CD4-positive, alpha-beta T cell (primary cell): ENCODE measurements at places on chromosomes 5 and 9. TPM values are rescaled to one million over a fixed set of nuclear protein-coding genes. Genes with fewer than 3 reads are reported as not detected.

The RNF180 gene
- not detected for total RNA-seq

GRCh38 chr5:15236911-15237508, 263.0 kb upstream of the FBXL7 start:
- DNase-seq: no peak

GRCh38 chr5:81161012-81161601, 72.0 kb upstream of the CKMT2 start:
- no peak for DNase-seq

- no peak for DNase-seq
Measured at GRCh38 chr5:54719384-54720283, 202.1 kb downstream of the SNX18 start.

The TEX48 gene
- not detected for total RNA-seq

DNA sequence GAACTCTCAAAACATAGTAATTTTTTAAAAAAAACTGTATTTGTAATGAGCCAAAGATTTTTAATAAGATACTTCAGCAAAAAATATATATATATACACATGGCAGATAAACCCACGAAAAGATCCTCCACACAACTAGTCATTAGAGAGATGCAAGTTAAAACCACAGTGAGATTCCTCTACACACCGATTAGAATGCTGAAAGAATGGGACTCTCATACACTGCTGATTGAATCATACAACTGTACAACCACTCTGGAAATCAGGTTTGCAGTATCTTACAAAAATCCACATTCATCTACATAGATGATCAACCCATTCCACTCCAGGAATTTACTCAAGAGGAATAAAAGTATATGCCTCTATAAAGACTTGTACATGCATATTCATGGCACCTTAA, 43.7 kb downstream of the RASEF start:
- DNase-seq: no peak

DNA sequence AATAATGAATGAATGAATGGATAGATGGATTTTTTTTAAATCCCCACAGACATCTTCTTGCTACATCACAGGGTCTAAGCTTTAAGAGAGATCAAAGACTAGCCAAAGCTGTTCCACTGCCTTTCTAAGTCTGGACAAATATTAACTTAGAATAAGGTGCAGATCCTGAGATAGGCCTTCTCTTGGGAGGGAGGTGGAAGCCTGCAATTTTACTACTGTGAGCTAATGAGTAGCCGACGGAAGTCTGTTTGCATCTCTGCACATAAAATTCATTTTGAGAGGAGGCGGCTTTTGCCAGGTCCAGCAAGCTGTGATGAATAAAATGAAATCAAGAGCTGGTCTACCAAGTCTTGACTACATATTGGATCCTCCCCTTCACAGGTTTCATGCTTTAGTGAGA, 484.9 kb downstream of the TMEM38B start:
- no peak for DNase-seq

DNA sequence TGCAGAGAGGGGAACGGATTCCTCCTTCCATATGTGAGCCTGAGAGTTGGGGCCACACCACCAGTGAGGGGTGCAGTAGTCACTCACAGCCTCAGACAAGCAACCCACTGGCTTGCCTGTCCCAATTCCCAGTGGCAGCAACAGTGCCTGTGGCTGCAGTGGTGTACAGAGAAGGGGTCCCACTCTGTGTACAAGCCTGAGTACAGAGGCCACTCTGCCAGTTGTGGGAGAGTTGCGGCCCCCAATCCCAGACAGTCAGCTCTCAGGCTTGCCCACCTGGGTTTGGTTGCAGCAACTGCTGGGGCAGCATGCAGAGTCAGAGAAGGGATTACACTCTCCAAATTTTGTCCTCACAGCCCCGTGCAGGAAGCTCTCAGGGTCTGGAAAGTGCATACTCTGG, 133.2 kb upstream of the RFX3 start:
- DNase-seq: no peak

The STK10 gene
- total RNA-seq: 211 TPM

- DNase-seq: no peak
Measured at GRCh38 chr9:125103021-125103420, 40.3 kb downstream of the SCAI start.

The NRG2 gene
- total RNA-seq: 0.17 TPM

DNA sequence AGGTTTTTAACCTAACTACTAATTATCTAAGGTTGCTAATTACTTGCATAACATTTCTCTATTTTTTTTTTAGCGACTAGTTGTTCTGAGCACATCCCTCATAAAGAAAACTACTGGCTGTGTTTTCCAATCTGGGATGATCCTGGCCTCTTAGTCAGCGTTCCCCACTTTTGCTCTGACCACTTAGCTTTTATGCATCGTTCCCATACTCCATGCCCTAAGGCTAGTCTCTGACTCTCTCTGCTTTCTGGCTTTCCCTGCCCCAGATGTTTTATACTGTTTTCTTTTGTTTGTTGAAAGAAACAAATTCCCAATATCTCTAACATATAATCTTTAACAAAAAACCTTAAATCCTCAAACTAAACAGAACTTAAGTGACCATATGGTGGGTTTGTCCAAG, 217.9 kb downstream of the SPATA31D1 start:
- DNase-seq: no peak

DNA sequence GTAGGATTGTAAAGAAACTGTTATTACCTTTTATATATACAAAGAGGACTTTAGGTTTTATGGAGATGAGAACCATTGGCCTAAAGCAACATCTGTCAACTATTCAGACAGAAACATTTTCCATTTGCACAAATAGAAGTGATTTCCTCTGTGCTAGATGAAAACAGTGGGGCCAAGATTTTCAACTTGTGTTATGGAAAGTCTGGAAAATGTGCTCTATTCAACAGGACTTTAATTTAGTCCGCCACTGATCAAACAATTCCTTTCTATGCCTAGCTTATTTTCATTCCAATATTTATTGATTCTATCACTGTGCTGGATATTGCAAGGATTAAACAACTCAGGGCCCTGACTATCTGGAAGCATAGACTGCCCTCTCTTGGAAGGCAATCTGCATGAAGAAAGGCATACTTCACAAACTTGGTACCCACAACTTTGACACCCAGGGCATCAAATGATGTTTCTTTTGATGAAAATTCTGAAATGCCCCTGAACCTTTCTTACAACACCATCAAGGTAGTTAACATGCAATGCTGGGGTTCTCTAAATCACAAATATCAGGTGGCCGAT, 126.6 kb upstream of the HMHB1 start:
- no peak for DNase-seq

DNA sequence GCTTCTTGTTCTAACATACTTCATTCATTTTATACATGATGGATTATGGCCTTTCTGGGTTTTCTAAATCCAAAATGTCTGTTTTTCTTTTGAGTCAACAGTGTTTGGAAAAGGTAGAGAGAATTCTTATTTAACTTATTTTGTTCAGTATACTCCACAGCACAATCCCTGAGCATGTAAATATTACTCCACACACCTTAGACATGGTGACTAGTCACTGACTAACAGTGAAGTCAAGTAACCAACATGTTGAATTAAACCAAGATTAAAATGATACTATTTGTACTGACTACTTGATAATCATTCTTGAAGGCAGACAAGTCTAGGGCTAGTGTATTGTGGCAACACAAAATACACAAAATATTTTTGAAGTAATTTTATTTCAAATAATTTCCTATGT, 55.0 kb downstream of the HAPLN1 start:
- no peak for DNase-seq

DNA sequence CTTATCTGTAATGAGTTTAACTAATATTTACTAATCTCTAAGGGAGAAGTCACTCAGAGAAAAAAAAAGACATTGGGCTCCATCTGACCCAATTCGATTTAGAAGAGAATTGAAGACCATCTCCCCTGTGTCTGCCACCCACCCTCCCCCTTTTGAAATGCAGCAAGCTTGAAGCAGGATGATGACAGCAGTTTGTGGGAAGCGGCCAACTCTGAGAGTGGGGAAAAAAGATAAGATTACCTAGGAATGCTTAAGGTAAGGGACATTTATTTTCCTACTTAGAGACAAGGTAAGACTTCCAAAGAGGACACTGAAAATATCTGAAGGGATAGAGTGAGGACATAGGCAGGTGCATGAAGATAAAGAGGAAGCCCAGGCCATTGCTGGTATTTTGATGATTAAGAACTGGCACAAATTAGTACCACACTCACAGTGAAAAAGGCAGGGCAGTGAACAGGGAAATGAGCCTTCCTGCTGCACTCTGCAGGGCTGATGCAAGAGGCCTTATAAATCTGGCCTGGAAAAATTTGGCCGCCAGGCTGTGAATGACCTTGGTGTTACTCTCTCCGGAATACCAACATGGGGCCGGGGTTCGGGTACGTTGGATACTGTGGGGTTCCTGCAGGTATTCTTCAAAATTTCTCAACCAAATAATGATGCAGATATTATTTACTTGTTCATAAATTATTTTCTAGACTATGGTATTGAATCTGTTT, 42.3 kb downstream of the HTR1A start:
- DNase-seq: no peak

- DNase-seq: no peak
Measured at GRCh38 chr9:4964540-4964939, 20.5 kb upstream of the JAK2 start.

GRCh38 chr5:56641635-56642260, 173.6 kb upstream of the MAP3K1 start:
- no peak for DNase-seq

DNA sequence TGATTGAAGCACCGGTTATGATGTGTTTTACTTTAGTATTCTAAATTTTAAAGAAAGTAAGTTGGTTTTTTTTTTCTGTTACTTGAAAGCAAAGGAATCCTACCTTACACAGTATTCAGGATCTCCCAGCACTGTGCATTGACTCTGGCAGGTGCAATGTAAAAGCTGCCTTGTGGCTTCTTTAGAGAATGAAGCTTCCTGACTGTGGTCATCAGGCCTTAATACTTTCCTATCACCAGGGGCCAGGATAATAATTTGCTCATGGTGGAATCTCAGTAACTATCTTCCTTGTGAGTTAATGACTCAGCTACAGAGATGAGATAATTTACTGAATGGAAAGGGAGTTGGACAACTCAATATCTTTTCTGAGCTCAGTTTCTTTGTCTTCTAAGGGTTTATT, 435.5 kb upstream of the ZNF608 start:
- no peak for DNase-seq

The F12 gene
- total RNA-seq: 0.60 TPM

DNA sequence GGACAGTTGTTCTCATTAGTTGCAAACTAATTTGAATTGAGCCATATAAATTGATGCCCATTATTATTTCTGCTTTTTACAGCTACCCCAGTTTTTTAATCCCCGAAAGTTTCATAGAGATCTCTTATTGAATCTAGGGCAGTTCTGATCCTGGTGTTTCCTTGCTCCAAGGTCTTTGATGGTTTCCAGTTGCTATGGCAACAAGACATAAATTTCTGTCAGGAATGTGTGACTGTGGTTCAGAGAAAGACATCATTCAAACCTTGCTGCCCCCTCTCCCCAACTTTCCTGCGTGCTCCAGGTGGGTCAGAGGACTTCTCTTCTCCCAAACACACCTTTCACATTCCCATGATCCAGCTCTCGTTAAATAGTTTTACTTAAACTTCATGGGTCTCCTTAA, 63.4 kb downstream of the TAF11L14 start:
- no peak for DNase-seq

DNA sequence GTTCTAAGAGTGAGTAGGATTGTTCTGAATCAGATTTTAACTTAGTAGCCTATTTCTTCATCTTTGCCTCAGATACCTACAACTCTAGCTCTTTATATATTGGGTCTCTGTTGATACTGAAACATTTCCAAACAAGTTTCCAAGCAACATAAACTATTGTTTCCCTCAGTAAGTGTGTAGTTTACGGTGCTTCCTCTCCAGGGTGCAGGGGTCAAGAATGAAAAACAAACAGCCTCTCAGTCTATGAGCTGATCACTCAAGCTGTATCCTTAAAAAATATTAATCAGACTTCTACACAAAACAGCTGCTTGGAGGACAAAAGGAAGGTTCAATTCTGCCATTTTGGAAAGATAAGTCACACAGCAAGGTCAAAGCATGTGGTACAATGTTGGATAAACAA, 75.0 kb downstream of the ADAMTS12 start:
- DNase-seq: no peak

GRCh38 chr9:134192951-134193731, 28.8 kb upstream of the RNU6ATAC start:
- DNase-seq: no peak

DNA sequence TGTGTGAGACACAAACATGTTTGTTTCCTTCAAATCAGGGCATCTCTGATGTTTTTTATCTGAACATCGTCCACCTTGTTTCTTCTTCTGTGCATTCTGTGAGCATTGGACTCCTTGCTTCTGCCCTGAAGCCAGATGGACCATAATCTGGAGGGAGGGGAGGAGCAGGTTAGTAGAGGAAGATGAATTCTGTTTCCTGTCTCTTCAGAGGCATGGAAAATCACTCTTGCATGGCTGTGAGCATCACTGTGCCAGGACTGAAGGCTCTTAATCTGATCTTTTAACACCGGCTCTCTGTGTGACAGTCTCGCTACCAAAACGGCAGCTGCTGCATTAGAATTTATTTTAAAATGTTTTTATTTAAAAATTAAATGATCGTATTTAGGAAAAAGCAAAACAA, 43.3 kb downstream of the TLE4 start:
- DNase-seq: no peak

- no peak for DNase-seq
Measured at GRCh38 chr5:159508344-159508743, 178.1 kb upstream of the IL12B start.

DNA sequence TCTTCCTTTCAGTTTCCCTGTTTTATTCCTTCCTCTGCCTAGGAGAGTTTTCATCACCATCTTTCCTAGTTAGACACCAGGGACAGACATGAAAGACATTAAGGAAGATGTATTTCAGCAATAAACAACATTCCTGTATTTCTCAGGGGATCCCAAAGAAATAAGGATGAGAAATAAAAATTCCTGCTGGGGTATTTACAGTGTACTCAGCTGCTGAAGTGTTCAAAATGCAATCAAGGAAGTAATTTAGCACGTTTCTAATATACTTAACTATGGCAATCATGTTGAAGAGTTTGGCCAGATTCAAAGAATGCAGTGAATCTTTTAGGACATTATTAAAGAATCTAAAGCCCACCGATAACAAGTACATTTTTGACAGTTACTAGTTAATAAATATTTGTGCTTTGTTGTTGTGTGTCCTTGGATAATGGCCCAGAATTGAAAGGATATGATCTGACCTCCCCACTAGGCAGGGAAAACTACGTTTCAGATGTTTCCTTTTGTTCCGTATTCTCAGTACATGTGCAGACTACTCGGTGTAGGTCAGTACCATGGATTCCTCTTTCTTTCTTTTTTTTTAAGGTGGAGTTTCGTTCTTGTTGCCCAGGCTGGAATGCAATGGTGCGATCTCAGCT, 46.8 kb downstream of the INIP start:
- no peak for DNase-seq
